ENCODE measurements at places on chromosomes 7 and 10.

- no peak for DNase-seq
Measured at GRCh38 chr10:103852856-103853255, 2.5 kb downstream of the SH3PXD2A start.

GRCh38 chr7:149496642-149497391 lies 792 bp downstream of the ZNF746 start:
- DNase-seq: no peak

DNA sequence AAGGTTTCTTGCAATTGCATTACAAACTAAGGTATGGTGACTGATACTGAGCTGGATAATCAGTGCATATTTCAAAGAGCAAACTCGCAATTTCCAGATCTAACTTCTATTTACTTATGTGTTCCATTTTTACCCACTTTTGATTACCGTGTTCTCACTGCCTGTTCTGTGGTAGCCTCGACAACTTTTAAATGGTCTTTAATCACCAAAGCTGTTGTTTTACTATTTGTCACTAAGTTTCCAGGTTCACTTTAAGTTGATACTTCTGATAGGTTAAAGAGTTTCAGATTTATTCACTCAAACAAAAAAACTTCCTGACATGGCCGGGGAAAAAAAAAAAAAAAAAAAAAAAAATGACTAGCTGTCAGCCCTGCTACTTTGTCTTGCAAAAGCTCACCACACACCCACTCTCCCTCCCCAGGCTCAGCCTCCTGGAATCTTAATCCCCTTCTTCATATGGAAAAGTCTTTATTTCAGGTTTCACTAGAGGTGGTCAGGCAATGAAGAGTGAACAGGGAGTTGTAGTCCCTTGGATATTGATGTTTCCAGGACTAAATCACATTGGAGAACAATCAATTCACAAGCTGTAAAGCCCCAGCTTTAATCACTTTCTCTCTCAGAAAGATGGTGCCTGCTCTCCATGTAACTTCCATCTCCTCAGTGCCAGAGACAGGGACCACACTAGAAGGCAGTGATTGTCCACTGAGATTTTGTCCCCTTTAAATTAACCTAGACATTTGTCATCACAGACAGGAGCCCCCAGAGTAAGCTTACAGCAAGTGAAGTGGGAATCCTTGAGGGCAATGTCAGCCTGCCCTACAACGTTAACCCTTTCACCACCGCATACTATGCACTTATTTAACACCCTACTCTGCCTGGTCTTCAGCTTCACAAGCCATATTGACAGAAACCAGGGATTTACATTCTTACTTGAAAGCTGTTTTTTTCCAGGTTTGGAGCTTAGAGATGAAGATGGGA lies 749.1 kb upstream of the SORCS1 start:
- no peak for DNase-seq

DNA sequence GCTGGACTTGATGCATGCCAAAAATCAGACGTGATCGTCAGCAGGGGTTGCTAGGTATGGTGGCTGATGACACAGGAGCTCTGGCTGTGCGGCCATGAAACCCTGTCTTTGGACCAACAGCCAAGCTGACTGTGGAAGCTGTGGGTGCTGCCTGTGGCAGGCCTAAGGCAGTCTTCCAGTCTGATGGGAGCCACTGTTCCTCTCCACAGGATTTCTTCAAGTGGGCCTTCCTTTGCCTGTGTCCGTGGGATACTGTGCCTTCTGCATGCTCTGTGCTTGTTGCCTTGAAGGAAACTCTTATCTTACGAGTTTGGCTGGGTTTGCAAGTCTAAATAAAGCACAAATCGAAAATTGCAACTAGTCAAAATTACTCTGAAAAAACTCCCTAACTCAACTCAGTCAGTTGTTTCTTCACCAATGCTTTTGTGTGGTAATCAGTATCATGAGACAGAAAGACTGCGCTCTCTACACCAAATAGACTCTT lies 101.9 kb upstream of the PDLIM1 start:
- DNase-seq: no peak

GRCh38 chr10:44249490-44249889 lies 135.4 kb downstream of the CXCL12 start:
- DNase-seq: no peak

Data from glomerular endothelial cell (primary cell).